ENCODE measurements at places on chromosomes 11 and 22.

DNA sequence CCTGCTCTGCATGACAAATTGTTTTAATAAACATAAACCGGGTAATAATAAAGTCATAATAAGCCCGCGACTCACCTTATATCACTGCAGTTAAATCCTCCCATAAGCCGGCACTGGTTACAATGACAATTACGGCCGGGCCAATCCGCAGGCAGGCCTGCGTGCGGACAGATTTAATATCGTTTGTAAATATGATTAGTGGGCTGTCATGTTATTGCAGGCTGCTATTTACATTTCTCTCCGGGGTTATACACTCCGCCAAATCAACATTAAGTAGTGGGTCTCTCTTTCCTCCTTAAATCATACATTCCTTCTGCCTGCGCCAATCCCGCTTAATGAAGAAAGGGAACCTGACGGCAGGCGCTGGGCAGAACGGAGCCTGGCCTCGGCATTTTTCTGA, 51.8 kb upstream of the LMO1 start:
- DNase-seq = no peak

DNA sequence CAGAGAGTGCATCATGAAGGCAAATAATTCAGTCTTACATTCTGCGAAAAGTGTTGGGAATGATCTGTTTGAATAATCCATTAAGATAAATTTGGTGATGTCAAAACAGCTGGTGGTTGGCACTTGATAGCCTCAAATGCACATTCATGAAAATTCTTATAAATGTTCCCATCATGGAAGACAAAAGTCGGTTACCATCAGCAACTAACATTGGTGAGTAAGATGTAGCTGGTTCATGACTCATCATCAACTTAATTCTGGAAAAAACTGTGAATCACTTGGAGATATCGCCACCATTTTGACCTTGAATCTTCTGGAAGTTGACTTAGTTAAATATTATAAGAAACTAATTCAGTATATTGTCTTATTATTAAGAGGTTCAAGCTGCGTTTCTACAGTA, 11.2 kb downstream of the CRYBB1 start:
- no peak for DNase-seq

DNA sequence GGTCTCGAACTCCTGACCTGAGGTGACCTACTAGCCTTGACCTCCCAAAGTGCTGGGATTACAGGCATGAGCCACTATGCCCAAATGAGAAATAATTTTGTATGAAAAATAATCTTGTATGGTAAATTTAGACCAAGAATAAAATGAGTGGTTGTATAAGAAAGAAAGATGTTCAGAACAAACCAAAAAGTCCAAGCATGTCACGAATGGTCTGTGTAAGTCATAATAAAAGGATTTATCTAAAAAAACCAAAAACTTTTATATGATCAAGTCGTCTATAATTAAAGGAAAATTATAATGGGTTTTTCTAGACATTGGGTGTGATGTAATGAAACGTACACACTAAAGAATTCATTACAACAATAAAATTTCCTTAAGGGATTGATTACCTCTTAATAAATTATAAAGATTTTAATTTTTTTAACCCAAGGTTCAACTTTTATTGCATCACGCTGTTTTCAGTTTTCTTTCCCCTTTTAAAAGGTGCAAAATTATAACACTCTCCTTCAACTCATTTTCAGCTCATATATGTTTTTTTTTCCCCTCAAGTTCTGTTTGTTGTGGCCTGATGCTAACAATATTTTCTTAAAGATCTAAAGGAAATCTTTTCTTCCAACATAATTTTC, 8.9 kb upstream of the AQP11 start:
- no peak for DNase-seq

DNA sequence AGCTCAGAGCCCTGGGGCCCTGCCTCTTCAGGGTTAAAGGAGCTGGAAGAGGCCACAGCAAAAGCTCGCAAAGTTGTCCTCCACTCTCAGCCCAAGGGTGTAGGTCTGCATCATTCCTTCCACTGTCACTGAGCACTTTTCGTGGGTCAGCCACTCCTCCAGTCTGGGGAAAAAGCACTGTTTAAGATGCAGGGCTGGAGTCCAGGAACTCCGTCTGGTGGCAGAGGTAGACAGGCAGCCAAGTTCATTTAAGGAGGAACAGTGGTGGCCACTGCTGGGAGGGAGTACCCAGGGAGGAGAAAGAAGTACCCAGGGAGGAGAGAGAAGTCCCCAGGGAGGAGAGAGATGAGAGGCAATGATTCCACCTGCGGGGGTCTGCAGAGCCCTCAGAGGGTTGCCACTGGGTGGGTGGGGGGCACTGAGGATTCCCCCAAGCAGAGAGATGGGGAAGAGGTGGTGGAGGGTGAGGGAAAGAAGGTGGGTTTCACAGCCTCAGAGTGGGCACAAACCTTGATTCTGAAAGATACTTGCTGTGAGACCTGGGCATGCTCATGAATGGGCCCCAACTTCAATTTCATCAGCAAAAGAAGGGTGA, 70.0 kb upstream of the B3GAT1 start:
- DNase-seq = no peak

- no peak for DNase-seq
Measured at GRCh38 chr22:24697621-24698082, 76.9 kb downstream of the PIWIL3 start.

GRCh38 chr11:113193946-113194345, 120.4 kb upstream of the TTC12 start:
- DNase-seq = no peak

DNA sequence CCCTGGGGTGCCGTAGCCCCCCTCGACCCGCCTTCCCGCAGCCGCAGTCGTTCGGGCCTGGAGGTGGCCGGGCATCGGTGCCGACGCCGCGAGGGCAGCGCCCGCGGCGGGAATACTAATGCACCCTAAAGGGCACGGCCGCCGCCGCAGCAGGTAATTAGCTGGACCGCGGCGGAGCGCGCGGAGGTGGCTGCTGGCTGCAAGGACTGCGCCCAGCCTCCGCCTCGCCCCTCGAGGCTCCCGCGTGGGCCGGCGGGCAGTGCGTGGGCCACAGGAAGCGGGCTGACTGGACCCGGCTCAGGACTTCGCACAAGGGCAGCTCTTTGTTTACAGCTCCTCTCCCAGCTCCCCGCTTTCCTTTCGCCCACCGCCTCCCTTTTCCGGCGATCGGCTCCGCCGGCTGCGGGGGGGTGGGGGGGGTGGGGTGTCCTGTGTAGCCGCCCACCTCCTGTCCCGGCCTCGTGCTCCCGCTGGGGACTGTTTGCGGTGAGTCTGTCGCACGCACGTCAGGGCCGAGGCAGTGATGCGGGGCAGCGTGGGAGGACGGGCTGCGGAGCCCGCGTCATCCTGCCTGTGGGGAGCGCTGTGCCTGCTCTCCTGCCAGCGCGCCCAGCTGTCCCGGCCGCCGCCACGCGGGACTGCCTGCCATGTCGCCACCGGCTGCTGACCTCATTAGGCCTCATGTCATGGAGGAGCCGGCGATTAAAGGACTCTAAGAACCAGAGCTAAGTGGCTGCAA, 53.2 kb downstream of the GRIK4 start:
- DNase-seq = peak; percentile 16

- no peak for DNase-seq
Measured at GRCh38 chr11:62069986-62070919, 53.6 kb upstream of the INCENP start.

- DNase-seq = no peak
Measured at GRCh38 chr22:38727530-38728451, 22.0 kb downstream of the GTPBP1 start.

DNA sequence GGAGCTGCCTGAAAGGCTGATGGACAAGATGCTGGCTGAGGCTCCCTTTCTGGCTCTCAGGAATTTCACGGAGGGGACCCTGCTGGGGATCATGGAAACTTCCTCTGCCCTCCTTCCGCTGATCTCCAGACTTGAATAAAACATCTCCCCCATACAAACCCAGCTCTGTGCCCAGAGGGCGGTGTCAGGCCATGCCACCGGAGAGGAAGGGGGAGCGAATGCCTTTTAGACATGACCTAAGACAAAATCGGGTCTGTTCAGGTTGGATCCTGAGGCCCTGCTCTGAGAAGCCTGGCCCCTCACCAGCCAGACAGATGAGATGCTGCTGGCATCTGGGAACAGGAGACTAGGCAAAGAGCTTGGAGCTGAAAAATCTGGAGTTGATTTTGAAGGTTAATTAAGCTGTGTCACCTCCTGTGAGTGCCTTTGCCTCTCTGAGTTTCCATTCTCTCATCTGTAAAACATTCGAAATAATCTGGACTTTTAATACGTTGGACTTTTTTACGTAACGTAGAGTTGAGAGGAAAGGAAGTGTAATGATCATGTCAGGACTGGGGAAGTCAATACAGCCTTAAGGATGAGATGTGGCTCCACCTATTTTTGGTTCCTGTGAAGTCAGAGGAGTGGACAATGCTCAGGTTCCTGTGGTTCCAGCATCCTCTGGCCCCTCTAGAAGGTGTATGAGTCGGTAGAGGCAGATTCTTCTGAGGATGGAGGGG, 163.6 kb downstream of the ST3GAL4 start:
- no peak for DNase-seq

DNA sequence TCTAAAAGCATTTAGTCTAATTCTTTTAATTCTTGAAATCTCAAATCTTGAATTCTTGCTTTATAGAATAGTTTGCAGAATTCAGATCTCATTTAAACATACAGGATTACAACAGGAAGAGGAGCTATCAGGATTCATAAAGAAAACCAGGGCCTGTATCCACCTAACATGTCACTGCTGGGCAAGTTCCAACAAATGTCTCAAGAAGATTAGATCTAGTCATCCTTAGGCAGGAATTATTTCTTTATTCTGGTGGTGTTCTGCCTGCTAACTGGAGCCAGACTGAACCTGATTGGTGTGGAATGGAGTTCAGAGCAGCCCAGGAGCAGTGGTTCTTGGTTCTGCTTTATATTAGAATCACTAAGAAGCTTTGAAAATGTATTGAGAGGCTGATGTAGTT, 500.7 kb downstream of the LRRC4C start:
- no peak for DNase-seq

DNA sequence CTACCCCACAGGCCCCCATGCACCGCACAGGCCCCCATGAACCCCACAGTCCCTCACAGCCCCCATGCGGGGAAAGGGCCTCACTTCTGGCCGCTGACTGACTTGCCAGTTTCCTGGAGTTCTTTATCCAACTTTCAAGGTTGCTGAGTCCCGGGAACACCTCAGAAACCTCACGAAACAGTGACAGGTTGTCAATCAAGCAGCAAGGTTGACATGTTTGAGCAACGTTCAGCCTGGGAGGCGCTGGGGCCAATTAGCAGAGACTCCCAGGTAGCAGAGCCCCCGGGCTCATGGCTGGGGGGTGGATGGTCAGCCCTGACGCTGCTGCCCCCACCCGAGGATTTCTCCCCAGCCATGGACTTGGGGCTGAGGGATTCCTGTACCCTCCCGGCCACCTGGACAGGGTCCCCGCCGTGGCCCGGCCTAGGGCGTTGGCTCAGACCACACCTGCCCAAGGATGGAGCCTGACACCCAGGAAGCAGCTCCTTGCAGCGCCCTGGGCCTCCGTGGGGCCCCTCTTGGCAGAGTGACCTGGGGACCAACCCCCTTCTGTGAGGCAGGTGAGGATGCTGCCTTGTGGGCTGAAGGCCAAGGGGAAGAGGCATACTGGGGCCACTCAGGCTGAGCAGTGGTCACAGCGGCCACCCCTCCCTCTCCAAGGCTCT, 33.8 kb upstream of the CCDC188 start:
- no peak for DNase-seq

GRCh38 chr22:22855085-22855484, 32.5 kb upstream of the IGLL5 start:
- DNase-seq = no peak

DNA sequence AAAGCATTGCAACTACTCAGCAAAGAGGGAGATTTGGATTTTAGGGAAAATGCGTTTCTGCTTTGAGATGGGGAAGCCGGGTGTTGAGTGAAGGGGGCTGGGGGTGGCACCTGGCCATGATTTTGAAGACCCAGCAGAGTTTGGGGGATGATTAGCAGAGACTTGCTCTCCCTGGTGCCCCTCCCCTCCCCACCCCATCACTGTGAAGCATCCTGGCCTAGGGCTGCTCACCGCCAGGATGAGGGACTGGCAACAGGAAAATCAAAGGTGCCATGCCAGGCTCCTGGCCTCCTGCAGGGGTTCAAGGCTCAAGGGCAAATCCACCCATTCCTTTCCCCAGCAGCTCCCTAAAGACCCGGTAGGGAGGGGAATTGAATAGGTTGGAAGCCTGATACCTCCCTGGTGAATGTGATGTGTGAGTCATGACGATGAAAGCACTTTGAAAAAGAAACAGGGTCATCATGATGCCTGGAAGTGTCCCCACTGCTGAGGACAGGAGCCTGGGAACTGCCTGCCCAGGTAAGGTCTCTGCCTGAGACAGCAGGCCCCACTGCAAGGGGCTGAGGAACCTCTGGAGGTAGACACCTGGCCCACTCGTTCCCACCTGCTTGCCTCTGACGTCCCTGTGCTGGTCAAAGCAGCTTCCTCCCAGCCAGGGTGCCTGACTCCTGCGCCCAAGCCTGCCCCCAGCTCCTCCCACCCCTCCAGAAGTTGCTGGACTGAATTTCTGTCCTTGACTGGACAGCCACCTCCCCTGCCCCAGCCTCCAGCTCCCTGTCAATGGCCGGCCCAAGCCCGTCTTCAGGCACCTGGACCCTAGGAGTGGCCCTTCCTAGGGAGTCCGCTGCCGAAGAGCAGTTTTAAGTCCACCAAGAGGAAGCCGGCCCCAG, 1.7 kb downstream of the CHST1 start:
- no peak for DNase-seq

DNA sequence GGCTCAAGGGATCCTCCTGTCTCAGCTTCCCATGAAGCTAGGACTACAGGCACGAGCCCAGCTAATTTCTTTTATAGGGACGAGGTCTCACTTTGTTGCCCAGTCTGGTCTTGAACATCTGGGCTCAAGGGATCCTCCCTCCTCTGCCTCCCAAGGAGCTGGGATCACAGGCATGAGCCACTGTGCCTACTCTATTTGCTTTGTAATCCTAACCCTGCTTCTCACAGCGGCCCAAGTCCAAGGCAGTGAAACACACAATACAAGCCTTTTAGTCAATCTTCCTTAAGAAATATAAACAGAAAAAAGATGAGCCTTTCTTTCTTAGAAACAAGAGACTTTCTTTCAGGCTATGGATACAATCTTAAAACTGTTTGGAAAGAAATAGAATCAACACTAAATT, 115.2 kb upstream of the SORL1-AS1 start:
- no peak for DNase-seq

Data from stimulated activated CD4-positive, alpha-beta T cell treated with anti-CD3 and anti-CD28 coated beads, TNF-alpha, amount 100 ng/mL, for 48 hours (primary cell).